Skin of body (tissue), 3 donors: ENCODE measurements at places on chromosomes 3 and 15. TPM values are rescaled to one million over a fixed set of nuclear protein-coding genes. Genes with fewer than 3 reads are reported as not detected.

Gene EAF2
- total RNA-seq, result 10.0 TPM

DNA sequence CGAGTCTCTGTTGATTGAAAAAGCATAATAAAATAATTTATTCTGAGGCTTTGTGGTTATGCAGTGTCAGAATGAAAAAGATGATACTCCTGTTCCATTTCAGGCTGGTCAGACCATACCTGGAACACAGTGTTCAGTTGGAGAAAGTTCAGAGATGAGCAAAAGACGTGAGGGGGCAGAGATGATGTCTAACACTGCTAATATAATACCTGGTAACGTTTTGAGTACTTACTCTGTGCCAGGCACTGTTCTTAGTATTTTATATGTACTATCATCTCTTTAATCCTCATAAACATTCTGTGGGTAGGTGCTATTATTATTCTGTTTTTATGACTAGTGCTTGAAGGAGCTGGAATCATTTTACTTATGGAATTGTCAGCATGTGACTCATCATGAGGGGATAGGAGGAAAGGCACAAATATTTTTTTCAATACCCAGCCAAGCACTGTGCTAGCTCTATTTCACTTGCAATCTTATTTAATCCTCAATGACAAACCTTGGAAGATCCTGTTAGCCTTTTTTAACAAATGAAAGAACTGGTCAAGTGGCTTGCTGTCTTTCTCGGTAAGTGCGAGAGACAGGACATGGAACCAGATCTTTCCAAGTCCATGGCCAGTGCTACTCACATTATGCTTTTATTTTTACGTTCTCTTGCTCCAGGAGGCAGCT, 31.8 kb downstream of the IQGAP1 start:
- no peak for DNase-seq

DNA sequence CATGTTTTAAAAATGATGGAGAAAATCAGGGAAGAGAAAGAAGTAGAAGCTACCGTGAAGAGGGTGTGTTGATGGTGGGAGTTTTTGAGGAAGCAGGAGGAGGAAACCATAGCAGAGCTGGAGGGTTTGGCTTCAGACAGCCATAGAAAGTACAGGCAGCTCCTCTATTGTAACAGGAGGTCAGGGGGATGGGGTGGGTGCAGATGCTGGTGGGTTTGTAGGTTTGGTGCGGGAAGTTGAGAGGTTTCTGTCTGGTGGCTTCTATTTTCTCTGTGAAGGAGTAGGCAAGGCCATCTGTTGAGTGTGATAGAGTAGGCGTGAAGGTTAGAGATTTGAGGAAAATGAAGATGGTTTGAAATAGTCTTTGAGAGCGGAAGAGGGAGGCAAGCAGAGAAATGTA, 97.7 kb upstream of the TBC1D5 start:
- no peak for DNase-seq

Gene NISCH
- 74.1 TPM for total RNA-seq

DNA sequence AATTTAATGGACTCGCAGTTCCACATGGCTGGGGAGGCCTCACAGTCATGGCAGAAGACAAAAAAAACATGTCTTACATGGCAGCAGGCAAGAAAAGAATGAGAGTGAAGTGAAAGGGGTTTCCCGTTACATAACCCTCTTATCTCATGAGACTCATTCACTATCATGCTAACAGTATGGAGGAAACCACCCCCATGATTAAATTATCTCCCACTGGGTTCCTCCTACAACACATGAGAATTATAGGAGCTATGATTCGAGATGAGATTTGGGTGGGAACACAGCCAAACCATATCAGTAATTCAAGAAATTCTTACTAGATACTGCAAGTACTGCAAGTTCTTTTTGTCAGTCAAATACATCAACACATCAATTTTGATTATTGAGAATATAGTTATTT, 311.4 kb upstream of the SLITRK3 start:
- DNase-seq, result no peak

- DNase-seq, result no peak
Measured at GRCh38 chr3:17137321-17137826, 252.6 kb downstream of the PLCL2 start.

Gene ENTPD3
- total RNA-seq, result 0.79 TPM

- no peak for DNase-seq
Measured at GRCh38 chr15:57510647-57511046, 81.1 kb upstream of the MYZAP start.

DNA sequence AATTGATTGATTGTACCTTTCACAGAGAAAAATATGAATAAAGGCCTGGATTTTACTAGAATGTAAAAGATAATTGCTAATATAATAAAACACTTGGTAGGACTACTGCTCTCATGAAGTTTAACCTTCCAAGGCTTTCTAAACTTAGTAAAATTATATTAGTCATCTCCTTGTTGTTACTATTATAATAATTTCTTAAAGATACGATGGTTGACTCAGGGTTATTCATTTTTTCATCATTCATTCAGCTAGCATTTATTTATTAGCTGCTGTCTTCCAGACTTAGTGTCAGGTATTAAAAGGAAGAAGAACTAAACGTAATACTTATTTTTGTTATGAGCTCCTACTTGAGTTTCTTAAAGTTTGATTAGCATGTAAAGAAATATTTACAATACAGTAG, 771.6 kb upstream of the NR2F2 start:
- no peak for DNase-seq

- no peak for DNase-seq
Measured at GRCh38 chr3:69906351-69906966, 93.1 kb upstream of the SAMMSON start.

Gene SEC61A1
- total RNA-seq, result 95.7 TPM

Gene ZNF860
- total RNA-seq, result 0.89 TPM

DNA sequence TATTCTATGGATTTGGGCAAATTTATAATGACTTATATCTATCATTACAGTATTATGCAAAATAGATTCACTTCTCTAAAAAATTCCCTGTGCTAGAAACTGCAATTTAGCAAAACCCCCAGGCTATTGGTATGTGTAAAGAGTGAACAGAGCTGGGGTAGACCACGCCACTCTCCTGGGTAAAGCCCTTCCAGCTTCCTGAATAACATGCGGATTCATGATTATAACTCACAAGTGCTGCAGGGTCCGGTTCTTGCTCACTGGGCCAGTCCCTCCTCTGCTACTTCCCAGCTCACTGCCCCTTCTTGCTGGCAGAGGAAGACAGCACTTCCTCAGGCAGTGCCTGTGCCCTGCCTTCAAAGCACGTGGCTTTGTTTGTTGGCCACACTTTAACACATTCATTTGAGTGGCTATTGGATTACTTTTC, 4.1 kb downstream of the CD80 start:
- DNase-seq, result no peak

DNA sequence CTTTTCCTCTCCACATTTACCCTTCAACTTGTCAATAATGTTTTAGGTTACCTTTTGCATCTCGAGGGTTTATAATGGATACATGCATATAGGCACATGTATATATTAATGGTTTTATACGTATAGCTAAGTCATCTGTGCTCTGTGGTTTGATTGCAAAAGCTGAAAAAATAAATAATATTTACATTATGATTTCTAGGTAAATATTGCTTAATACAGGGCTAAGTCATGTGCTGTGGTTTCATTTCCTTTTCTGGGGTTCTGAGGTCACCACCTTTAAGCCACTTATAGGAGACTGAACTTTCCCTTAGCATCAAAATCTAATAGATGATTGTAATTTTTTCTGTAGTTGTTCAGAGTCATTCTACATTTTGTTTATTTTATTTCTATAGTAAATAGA, 33.1 kb downstream of the LPP start:
- DNase-seq, result no peak

Gene ZNF660
- total RNA-seq, result 4.1 TPM

Gene PLA1A
- total RNA-seq, result 0.20 TPM

Gene RTP1
- total RNA-seq, result not detected

- no peak for DNase-seq
Measured at GRCh38 chr3:111676211-111677006, 81.3 kb upstream of the ZBED2 start.
